ENCODE measurements at places on chromosomes 6 and 20.

GRCh38 chr6:160692369-160692959, 9.6 kb upstream of the PLG start:
- no peak for DNase-seq

GRCh38 chr20:44637522-44638372, 13.8 kb downstream of the ADA start:
- DNase-seq = no peak

- no peak for DNase-seq
Measured at GRCh38 chr20:37316116-37316774, 26.8 kb downstream of the MANBAL start.

DNA sequence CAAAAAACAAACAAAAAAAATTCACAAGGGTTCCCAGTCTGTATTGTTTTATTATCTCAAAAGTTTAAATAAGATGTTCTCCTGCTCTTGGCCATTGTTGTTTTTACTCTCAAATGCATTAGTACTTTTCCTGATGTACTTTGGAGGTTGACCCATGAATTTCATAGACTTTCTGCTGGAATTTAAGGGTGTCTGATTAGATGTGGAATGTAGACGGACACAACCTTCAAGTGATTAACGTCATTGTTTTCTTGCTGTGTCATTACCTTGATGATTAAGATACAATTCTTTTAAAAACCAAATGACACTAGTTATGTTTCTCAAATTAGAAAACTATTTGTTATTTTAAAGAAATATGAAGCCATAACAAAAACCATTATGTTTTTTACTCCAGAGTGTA, 421.4 kb upstream of the RUNX2 start:
- DNase-seq = no peak

GRCh38 chr6:35706468-35706867, 17.8 kb upstream of the FKBP5 start:
- DNase-seq = no peak
